Left lobe of liver (tissue), 2 donors: ENCODE measurements at places on chromosomes 3 and 15. TPM values are rescaled to one million over a fixed set of nuclear protein-coding genes. Genes with fewer than 3 reads are reported as not detected.

- DNase-seq: no peak
These were observed 25.5 kb downstream of the ATP1B3 start for GRCh38 chr3:141901914-141902313.

Gene SH3BP5
- 10.5 TPM for total RNA-seq

- DNase-seq: peak; percentile 72
These were observed 73.4 kb downstream of the CPN2 start for GRCh38 chr3:194277786-194278130.

- no peak for DNase-seq
These were observed 156.5 kb downstream of the CADPS start for GRCh38 chr3:62718515-62719320.
